ENCODE measurements at places on chromosomes 5 and 9. TPM values are rescaled to one million over a fixed set of nuclear protein-coding genes. Genes with fewer than 3 reads are reported as not detected.

The TLX3 gene
- total RNA-seq: 0.15 TPM

The ADAMTSL1 gene
- 1.4 TPM for total RNA-seq

The MSMP gene
- not detected for total RNA-seq

The STPG3 gene
- total RNA-seq: not detected

DNA sequence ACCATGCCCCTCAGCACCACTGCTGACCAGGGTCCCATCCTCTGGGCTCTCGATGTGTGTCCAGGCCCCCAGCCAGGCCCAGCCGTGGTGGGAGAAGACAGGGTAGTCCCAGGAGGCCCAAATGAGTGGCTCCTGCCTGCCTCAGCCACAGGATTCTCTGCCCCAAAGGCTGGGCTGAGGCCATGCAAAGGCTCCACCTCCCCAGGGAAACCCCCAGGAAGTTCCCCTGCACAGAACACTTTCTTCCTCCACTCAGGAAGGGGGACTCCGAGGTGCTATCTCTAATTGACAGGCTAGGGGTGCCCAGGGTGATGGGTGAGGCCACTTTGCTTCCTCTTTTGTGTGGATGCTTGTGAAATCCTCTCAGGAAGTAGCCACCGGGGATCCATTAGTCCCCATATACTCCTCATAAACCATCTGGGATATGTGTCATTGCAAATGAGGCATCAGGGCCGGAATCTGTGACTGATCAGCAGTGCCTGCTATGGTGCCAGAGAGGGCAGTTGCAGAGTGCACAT lies 23.1 kb upstream of the TDRD7 start:
- DNase-seq: no peak
- H3K4me1 ChIP-seq: no peaks in the 10 kb centered on the region
- no peak overlapping the region for H3K4me3 ChIP-seq
- H3K36me3 ChIP-seq: no peaks in the 10 kb centered on the region
- peaks cover 8% of the 10 kb centered on the region for H3K27me3 ChIP-seq

- H3K27me3 ChIP-seq: no peaks in the 10 kb centered on the region
- H3K4me1 ChIP-seq: no peaks in the 10 kb centered on the region
- DNase-seq: no peak
- H3K27ac ChIP-seq: no peak overlapping the region
Observed at GRCh38 chr5:147616421-147616820, 106.6 kb upstream of the DPYSL3 start.

DNA sequence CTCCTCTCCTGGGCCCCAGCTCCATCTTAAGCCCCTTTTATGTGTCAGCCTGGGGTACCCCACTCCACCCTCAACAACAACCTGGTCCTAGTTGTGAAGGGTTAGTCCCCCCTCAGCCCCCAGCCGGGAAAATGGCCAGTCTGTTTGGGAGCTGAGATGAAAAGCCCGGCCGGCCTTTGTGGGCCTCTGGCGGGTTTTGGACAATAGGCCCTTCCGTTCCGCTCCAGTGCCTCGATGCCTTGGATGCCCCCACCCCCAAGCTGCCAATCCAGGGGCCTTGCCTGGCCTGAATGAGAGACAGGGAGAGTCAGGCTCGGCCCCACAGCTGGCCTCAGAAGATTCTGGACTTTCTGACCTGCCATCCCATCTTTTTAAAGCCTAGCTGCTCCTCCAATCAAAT lies 9.2 kb downstream of the CNTFR start:
- H3K27ac ChIP-seq: no peak overlapping the region
- peaks cover 18% of the 10 kb centered on the region for H3K27me3 ChIP-seq
- H3K36me3 ChIP-seq: no peaks in the 10 kb centered on the region

DNA sequence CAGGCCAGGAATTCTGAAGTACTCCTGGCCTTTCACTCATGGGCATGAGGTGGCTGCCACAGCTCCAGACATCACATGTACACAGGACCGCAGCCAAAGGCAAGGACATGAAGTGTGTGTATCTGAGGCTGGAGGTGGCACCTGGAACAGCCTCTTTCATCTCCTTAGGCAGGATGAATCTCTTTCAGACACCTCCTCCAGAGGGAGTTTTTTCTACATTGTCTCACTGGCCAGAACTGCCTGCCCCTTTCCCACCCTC lies 142.8 kb downstream of the BARX1 start:
- no peak for DNase-seq
- H3K36me3 ChIP-seq: no peaks in the 10 kb centered on the region
- no peak overlapping the region for H3K27ac ChIP-seq
- H3K4me3 ChIP-seq: no peak overlapping the region

- no peak overlapping the region for H3K4me3 ChIP-seq
- no peaks in the 10 kb centered on the region for H3K36me3 ChIP-seq
- H3K27me3 ChIP-seq: no peaks in the 10 kb centered on the region
Observed at GRCh38 chr9:99660191-99660636, 161.5 kb upstream of the NR4A3 start.

DNA sequence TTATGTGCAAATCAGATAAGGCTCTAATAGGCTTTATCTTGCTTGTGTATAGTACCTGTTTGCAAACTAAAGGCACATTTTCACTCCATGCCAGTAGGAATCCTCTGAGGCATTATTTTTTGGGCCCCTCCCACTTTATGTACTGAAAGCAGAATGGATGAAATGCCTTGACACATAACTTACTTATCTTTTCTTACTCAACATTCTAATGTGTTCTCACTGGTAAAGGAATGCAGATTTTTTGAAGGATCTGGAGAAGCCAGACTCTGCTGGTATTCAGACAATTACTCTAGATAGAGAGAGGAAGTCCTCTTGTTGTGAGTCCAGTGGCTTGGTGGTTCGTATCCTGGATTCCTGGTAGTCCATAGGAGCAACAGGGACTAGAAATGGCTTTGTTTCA lies 336.7 kb downstream of the CCDC171 start:
- H3K4me1 ChIP-seq: no peaks in the 10 kb centered on the region
- H3K4me3 ChIP-seq: no peak overlapping the region
- no peaks in the 10 kb centered on the region for H3K27me3 ChIP-seq
- no peak overlapping the region for H3K27ac ChIP-seq

All from heart left ventricle (tissue), 16 donors.